Activated CD8-positive, alpha-beta memory T cell treated with anti-CD3 and anti-CD28 coated beads, Interleukin-2, amount 50 U/mL, for 4 hours (primary cell): ENCODE measurements at places on chromosomes 4 and X.

GRCh38 chrX:117919755-117920154 lies 196.9 kb downstream of the KLHL13 start:
- DNase-seq: no peak

- DNase-seq: no peak
Observed at GRCh38 chr4:124913237-124913636, 200.7 kb upstream of the ANKRD50 start.

DNA sequence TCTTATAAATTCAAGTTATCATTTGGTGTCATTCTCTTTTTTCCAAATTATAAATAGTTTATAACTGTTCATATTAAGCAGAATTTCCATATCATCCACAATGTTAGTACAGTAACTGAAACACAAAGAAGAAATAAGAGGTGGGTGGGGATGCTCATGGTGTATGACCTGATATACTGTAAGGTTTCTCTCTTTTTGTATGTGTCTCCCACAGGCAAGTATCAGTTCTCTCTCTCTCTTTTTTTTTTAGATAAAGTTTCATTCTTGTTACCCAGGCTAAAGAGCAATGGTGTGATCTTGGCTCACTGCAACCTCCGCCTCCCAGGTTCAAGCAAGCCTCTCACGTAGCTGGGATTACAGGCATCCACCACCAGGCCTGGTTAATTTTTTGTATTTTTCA lies 43.7 kb upstream of the UGT2A3 start:
- DNase-seq: no peak

DNA sequence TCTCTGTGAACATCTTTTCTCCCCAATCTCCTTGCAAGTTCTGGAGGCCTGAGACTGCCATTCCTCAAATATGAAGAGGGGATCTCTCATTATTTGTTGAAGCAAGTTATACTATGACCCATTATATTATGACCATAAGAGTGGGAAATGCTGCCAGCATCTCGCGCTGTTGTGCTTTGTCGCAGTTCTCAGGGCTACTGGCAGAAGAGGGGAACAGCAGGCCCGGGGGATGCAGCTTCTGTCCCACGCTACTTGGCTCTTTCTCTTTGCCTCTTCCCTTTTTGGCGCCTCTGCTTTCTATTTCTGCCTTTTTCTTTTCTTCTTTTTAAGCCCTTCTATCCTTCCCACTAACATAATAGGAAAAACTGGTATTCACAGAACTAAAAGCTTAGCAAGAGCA lies 64.2 kb downstream of the GEMIN8 start:
- DNase-seq: no peak

DNA sequence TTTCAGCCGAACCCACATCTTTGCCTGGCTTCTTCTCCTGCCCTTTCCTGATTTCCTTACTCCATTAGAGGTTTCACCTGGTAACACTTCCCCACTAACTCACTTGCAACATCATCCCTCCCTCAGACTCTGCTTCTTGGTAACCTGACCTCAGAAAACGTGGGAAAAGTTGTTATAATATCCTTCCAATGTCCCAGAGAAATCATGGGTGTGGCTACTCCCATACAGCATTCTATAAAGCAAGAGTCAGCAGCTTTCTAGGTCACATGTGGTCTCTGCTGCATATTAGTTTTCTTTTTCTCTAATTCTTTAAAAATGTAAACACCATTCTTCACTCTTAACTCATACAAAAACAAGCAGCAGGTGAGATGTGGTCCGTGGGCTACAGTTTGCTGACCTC lies 283.1 kb upstream of the MAOA start:
- no peak for DNase-seq

DNA sequence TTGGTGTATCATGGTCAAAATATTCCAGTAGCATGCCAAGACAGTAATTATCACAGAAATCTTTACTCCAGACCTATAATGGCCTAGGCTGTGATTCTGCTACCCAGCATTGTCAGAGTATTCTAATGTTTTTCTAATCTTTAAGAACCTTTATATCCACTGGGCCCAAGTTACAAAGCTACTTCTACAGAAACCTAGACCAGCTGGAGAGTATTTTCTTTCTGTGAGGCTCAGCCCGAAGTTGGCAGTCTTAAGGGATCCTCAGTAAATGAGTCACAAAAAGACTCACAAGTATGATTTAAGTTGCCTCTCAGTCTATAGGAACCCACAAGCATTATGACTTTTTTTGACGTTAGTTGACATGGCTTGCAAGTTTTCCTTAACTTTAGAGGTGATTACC lies 638.5 kb upstream of the FAM241A start:
- DNase-seq: no peak
